Retinal pigment epithelial cell (primary cell): ENCODE measurements at places on chromosomes 3 and 15.

- no peak for DNase-seq
Observed at GRCh38 chr3:175200391-175201095, 341.4 kb downstream of the NAALADL2 start.

- no peak for DNase-seq
Observed at GRCh38 chr15:67253549-67254237, 768 bp downstream of the AAGAB start.

GRCh38 chr3:101611023-101611422 is 37.0 kb downstream of the PCNP start:
- no peak for DNase-seq

DNA sequence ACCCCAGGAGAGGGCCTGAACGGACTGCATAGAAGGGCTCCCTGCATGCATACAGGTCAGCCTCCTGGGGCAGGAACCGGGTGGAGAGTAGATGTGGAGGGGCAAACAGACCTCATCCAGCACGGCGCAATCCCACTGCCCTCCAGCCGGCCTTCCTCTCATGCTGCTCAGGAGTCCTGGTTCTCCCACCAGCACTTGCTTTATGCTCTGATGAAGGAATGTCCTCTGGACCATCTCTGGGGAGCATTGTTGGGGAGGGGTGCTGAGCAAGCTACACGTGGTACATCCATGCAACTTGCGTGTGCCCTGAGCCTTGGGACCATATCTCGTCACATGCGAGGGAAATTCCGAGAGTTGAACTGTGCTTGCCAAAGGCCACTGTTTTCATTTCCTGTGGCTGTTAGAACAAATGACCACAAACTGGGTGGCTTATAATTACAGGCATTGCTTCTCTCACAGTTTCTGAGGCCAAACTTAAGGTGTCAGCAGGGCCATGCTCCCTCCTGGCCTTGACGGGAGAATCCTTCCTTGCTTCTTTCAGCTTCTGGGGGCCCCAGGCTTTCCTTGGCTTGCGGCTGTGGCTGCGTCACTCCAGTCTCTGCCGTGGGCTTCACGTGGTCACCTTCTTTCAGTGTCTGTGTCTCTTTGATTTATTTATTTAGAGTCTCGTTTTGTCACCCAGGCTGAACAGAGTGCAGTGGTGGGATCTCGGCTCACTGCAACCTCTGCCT is 12.2 kb downstream of the SELENOS start:
- DNase-seq = no peak
